Mucosa of descending colon (tissue), 3 donors: ENCODE measurements at places on chromosomes 6 and 20. TPM values are rescaled to one million over a fixed set of nuclear protein-coding genes. Genes with fewer than 3 reads are reported as not detected.

DNA sequence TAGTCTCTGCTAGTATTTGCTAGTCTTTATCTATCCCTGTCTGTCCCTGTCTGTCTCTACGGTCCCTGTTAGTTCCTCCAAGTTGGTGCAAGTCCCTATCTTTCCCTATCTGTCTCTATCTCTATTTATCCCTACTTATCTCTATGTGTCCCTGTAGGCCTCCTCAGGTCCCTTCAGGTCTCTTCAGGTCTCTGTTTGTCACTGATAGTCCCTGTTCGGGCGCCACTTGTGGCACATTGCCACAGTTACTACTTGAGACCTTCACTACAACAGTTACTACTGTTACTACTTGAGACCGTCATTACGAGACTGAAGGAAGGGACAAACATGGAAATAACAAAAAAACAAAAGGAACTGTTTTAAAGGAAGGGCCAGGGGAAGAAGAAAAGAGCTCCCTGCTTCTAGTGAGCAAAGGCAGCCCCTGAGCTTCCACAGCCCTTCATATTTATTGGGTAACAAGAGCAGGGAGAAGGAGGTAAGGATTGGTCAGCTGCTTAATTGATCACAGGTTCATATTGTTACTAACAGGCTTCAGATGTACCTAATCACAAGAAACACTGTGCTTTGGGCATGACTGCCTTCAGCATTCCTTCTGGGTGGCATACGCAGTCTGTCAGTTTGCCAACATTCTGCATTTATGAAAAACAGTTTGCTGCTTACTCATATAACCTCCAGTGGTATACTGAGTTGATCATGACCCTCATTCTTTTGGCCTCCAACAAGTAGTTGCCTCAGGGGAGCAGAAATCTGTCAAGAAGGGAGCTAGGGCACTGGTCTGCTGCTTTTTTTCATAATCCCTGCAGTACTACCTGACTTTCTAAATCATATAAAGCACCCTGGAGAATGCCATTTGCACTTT lies 8.4 kb downstream of the EPB41L2 start:
- DNase-seq = no peak

DNA sequence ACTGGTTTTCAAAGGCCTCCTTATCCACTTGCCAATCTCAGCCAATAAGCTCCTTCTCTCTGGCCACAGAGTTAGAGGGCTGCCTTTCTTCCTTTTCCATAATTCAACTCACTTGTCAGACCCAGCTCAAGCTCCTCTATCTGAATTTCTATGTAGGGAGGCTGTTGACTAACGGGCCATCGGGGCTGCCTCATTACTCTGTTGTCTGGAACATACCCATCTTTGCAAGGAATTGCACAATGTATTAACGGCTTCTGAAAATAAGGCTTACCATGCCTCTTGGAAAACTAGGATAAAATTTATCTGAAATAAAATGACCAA lies 28.5 kb upstream of the KIF6 start:
- DNase-seq = no peak

- no peak for DNase-seq
These were observed 3.8 kb upstream of the ARFGAP1 start for GRCh38 chr20:63268671-63269439.

- DNase-seq = peak; percentile 27
These were observed 253.4 kb downstream of the HACE1 start for GRCh38 chr6:104606361-104606760.

GRCh38 chr20:62668441-62669027 lies 26.2 kb downstream of the SLCO4A1 start:
- DNase-seq = peak; percentile 85

DNA sequence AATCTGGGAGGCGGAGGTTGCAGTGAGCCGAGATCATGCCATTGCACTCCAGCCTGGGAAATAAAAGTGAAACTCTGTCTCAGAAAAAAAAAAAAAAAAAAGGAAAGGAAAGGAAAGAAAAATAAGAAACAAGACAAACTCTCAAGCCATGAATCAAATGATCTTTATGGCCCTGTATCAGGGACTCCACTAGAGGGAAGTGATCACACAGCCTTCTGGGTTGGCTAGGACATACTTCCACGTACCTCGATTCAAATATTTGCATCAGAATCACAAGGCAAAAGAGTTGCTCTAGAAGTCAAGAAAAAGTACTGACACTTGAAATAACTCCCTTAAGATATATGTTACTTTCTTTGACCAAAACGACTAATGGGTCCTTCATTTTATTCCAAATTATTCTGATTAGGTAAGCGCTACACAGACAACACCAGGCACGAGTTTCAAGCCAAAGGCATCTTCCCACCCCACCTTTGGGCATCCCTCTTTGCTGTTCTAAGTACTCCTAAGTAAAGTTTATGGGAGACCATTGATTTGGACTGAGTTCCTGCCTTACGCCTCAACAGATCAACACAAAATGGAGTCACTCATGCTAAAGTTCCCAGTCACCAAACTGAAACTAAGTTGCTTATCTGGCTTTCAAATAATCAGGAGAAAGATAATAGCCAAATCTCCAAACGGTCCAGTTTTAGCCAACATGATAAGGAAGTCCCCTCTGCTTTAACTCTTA lies 77.5 kb upstream of the NT5E start:
- DNase-seq = no peak

DNA sequence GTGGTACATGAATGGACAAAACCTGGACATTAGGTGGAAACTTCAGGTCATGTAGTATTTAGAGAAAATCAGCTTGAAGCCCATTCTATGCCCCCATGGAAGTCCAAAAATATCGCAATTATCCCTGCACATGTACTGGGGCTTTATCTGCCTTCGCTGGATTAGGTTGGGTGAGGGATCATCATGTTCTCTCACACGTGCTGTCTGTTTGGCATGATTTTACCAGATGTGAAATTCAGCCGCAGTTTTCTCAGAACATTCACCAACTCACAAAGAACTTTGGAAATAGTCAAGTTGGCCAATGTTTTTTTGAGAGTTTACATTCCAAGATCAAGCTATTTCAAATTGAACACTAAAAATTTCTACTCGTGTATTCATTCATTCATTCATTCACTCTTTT lies 459.8 kb upstream of the CITED2 start:
- DNase-seq = no peak

DNA sequence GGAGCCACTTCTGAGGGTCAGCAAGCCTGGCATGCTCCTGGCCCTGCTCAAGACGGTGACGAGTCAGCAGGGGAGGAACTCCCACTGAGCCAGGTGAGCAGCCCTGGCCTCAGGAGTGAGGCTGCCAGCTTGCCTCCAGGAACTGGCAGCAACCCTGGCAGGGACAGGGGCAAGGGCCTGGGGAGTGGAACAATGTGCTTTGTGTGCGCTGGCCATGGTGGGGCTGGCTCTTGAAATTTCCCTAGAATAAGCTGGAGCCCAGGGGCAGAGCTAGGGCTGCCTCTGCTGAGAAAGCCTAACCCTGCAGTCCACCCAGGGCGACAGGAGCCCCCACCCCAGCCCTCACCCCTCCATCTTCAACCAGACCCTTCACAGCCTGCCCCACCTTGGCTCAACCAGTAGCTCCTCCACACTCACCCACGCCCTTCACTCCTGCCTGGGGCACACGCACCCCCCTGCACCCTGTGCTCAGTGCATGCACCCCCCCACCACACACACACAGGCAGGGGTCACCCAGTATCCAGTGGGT lies 88.0 kb downstream of the MRPL14 start:
- DNase-seq = peak; percentile 29

GRCh38 chr6:135913785-135914184 lies 62.3 kb downstream of the PDE7B start:
- DNase-seq = no peak

- no peak for DNase-seq
These were observed 88.3 kb downstream of the FAM50B start for GRCh38 chr6:3937438-3937837.

DNA sequence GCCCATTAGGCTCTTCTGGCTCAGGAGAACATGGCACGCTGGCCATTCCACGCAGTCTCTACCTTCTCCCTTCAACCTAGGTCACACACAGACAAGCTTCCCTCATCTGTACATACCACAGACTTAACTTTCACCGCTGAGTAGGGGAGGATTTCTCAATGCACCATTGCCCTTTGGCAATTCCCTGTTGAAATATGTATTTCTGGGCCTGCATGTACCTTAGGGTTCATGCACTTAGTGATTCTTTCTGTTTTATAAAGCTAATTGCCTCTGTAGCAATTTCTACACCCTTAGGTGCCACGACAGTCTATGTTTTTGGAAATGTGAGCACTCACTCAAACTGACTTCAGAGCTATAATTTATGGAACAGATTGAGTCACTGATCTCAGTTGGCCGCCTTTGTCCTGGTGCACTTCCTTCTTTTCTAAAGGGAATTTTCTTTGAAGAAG lies 253.8 kb upstream of the PRDM1 start:
- no peak for DNase-seq

GRCh38 chr6:99232056-99232455 lies 117.4 kb downstream of the FAXC start:
- DNase-seq = no peak

DNA sequence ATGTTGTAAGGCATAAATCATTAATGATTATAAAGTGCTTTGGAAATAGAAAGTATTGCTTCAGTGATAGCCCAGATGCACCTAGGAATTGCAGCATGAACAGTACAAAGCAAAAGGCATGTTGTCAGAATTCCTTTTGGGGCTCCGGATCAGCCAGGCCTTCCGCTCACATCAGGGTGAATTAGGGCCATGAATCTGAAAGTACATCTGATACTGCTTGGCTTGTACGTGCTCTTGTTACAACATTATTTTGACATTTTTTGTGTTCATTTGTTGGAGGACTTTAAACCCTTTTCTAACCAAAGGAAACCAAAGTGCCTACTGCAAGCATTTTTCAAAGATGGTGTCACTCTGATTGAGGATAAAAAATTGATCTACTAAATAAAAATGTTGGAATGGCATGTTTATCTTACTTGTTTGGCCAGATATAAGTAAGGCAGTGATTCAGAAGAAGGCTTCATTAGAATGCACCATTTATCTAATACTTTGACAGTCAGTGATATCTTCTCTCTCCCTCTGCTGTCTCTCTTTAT lies 1005.6 kb upstream of the FLRT3 start:
- no peak for DNase-seq

- no peak for DNase-seq
These were observed 79.6 kb downstream of the PTPN1 start for GRCh38 chr20:50589548-50590347.

GRCh38 chr6:93300661-93301060 lies 118.7 kb downstream of the EPHA7 start:
- no peak for DNase-seq

DNA sequence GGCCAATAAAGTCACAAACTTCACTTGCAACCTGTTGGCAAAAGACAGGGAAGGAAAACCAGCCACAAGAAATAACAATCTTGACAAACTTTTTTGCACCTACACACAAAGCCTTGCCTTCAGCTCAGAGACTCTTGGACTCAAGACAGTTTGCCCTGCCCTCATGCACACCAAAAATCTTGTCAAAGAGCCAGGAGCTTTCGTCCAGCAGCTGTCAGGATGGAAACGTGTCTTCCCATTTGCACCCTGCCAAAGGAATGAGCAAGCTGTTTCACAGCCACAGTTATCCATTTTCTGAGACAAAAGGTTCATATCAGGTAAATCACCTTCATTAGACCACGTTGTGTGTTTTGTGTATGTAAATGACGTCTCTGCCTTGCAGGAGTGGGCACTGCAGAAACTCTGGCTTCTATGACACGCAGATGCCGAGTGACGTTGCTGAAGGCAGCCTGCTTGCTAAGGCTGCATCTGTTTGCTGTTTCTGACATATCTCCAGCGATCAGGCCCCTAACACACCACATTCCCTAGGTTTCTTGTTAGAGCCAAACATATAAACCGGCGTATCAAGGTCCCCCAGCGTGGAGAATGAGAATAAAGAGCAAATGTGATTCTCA lies 193.4 kb downstream of the SYNDIG1 start:
- DNase-seq = no peak

- DNase-seq = no peak
These were observed 6.3 kb upstream of the HMGN4 start for GRCh38 chr6:26531897-26532296.

- no peak for DNase-seq
These were observed 134.1 kb upstream of the PREP start for GRCh38 chr6:105536961-105537360.

DNA sequence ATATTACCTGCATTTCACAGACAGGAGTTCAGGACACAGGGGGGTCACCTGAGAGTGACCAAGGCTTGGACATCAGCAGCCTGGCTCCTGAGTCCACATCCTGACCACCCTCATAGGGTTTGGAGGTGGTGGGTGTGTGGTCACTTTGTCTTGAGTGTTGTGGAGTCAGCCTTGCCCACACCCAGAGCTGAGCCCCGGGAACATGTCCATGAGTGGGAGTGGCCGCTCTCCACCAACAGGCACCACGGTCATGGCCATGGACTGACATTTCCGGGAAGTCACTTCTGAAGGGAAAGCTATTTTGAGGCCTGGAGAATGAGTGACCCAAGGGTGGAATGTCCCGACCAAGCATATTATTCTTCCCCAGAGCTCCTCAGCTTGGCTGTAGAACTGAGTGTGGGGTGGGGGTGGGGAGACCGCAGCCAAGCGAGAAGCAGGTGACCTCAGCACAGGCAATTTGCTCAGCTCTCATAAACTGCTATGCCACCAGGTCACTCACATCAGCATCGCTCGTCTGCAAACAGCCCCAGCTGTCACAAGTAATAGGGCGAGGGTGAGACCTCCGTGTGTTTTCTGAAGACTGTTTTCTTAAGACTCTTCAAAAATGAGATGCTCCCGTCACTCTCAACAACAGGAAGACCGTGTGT lies 348.6 kb upstream of the CDH4 start:
- DNase-seq = no peak

GRCh38 chr20:59351157-59352040 lies 51.0 kb downstream of the EDN3 start:
- DNase-seq = peak; percentile 21

DNA sequence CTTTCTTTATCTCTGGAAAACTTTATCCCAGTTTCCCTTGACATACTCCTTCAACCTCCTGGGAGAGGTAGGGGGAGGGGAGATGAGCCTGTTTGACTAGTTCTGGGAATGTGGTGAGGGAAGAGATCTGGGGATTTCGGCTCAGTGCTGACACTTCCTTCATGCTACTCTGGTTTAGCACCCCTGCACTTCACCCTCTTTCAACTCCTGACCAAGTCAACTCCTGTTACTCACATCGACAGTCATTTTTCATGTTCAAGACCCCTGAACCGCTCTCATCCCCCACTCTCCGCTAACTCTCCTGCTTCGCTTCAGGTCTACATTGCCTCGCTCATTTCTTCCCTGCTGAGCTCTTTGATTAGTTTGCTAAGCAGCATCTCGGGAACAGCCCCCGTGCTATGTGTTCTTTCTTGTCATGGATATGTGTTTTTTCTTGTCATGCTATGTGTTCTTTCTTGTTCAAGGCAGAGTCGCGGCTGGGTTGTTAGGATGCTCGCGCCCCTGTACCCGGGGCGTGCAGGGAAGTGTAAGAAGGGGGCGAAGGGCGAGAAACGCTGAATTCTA lies 16.6 kb upstream of the TRIM27 start:
- no peak for DNase-seq

- DNase-seq = no peak
These were observed 20.6 kb downstream of the SLC2A12 start for GRCh38 chr6:134031696-134032255.

HTR1B gene
- not detected for total RNA-seq

PCK1 gene
- 467 TPM for total RNA-seq

LCA5 gene
- total RNA-seq = 5.5 TPM

THBS2 gene
- 3.7 TPM for total RNA-seq

ADAM33 gene
- total RNA-seq = 9.7 TPM

PRND gene
- total RNA-seq = 0.22 TPM

TRAPPC3L gene
- not detected for total RNA-seq
